ENCODE measurements at places on chromosomes 7 and 10.

- DNase-seq: no peak
Observed at GRCh38 chr10:118047880-118048279, 1.1 kb upstream of the RAB11FIP2 start.

DNA sequence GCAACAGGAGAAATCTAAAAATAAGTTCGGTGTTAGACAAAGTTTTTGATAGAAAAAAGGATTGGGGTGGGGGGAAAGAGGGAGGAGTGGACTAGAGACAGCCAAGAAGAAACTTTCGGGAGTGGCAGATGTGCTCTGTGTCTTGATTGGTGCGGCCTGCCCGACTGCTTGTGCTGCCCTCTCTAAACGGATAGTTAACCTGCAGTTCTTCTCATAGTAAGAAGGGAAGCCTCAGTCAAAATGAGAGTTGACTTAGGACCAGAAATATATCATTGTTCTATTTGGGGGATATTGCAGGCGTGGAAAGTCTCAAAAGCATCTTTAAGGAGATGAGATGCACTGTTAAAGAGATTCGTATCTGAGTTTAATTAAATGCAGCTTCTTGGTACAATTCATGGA lies 39.3 kb downstream of the UBE3C start:
- DNase-seq: no peak

DNA sequence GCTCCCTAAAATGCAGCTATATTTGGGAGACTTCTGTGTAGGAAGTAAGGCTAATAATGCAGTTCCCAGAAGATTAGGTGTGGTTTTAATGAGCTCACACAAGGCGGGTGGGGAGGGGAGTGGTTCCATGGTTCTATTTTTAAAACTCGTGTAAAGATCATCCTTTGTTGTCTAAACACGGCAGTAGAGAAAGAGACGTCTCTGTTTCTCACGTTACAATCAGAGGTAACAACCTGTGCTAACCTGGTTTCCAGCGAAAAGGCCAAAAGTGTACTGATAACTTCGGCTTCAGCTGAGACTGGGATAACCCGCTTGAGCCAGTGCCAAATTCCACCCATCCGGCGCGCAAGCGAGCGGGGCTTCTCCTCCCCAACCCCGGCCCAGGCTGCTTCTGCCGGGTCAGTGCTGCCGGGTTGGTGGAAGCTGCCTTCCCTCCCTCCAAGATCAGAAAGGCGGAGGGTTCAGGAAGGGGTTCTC lies 2.5 kb upstream of the MAP3K8 start:
- no peak for DNase-seq

DNA sequence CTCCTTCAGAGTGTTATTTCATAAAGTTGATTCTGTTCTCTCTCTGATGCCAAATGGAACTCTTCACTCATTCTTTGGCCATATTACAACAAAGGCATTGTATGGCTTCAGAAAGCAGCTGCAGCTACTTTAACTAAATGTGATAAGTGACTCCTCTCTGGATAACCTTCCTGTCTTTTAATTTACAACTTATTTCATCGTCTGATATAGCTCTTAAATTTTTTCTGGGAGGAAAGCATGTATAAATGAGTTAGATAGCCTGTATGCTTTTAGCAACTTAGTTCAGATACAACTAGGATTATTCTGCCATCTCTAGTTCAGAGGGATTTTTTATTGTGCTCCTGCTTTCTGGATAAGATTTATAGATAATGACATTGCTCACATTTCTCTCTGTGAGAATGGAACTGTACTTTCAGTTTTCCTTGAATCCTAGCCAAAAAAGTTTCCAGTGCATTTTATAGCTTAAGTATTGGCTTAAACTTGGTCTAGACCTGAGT lies 57.5 kb downstream of the KLHDC10 start:
- DNase-seq: no peak

GRCh38 chr7:75727881-75728593 lies 10.7 kb downstream of the HIP1 start:
- DNase-seq: no peak

DNA sequence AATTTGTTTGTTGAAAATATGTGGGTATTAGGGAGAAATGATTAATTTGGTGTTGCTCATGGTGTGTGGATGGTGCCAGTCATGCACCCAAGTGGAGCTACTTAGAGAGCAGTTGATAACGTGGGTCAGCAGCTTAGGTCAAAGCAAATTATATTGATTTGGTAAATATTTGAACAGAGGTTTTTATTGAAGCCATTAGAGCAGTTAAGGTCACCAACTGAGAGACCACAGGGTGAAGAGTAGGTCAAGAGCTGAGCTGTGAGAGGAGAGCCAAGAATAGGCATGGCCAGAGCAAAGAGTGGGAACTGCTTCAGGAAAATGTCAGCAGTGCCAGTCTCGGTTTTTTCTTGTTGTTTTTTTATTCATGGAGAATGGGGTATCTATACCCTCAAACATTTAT lies 97.9 kb downstream of the TMEM168 start:
- DNase-seq: no peak

- DNase-seq: no peak
Observed at GRCh38 chr7:82345886-82346285, 97.7 kb downstream of the CACNA2D1 start.

GRCh38 chr10:106147021-106147420 lies 1017.5 kb downstream of the SORCS1 start:
- no peak for DNase-seq

DNA sequence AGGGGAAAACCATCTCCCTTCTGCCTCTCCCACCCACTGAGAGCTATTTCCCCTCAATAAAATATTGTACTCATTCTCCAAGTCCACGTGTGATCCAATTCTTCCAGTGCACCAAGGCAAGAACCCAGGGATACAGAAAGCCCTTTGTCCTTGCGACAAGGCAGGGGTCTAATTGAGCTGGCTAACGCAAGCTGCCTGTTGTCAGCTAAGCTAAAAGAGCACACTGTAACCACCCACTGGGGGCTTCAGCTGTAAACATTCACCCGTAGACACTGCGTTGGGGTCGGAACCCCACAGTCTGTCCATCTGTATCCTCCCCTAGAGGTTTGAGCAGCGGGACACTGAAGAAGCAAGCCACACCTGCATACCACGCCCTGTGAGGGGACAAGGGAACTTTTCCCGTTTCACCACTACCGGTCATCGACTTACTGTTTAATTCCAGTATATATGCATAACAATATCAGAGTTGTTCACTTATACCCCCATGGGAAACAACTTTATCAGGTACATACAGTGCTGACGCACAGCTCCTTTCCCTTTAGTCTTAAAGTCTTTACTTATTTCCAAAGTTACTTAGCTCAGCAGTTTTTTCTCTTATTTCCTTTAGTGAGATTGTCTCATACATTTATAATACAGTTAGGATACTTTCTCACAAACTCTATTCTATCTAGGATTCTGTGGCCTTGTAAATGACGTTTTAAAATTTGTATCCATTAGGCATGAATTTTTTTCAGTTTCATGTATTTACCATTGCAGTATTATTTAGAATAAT lies 721.6 kb downstream of the ANKRD7 start:
- DNase-seq: no peak

DNA sequence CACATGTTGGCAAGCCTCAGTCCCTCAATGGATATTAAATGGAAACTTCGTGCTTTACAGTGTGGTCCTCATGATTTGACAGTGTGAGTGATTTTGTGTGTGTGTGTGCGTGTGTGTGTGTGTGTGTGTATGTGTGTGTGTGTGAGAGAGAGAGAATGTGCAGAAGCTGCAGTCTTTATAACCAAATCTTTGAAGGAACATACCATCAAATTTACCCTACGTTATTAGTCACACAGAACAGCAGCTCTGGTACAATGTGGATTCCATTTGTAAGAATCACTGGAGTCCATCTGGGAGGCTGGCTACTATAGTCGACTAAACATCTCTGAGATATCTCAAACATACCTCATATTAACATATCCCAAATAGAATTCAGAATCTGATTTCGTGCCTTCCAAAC lies 928.0 kb upstream of the POT1 start:
- no peak for DNase-seq

DNA sequence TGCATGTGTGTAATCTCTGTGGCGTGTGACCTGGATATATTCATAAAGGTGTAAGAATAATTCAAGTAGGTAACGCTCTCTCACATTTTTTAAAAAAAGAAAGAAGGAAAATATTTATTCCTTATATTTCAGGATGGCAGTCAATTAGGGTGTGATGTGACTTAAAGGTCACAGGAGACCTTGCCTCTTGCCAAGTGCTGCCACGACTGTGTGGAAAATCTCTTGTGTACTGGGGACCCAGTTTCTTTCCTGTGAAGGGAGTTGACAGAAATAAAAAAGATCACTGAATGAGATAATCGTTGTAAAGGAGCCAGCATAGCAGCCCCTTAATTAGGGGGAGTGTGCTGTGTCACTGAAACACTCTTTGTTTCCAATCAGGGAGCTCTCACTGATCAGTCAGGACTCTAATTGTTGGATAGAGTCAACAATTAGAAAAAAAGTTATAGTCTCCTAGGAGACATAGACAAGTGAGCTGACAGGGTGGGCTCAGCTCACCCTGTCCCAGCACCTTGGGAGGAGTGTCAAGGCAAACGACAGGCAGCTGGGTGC lies 31.1 kb downstream of the PTPRE start:
- no peak for DNase-seq

GRCh38 chr10:64394744-64395143 lies 873.5 kb downstream of the REEP3 start:
- no peak for DNase-seq

- DNase-seq: no peak
Observed at GRCh38 chr7:95549818-95550529, 46.3 kb downstream of the PDK4 start.

GRCh38 chr7:1290026-1290678 lies 57.5 kb downstream of the UNCX start:
- DNase-seq: no peak

DNA sequence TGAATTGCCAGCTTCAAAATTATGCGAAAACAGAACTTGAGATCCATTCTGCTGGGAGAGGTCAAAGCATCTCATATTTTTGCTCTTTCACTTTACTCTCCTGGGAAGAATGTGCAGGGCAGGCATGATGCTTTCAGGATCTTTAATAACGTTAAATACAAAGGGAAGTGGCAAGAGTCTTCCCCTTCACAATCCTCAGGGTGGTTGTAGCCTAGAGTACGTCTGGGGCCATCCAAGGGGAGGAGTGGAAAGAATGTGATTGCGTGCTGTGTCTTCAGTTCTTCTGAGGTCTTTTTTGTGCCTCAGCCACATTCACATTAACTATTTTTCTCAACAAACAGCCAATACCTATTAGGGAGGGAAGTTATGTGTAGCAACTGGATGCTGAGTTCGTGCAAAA lies 207.3 kb downstream of the HGF start:
- no peak for DNase-seq

GRCh38 chr10:33719005-33719703 lies 384.7 kb upstream of the NRP1 start:
- no peak for DNase-seq

DNA sequence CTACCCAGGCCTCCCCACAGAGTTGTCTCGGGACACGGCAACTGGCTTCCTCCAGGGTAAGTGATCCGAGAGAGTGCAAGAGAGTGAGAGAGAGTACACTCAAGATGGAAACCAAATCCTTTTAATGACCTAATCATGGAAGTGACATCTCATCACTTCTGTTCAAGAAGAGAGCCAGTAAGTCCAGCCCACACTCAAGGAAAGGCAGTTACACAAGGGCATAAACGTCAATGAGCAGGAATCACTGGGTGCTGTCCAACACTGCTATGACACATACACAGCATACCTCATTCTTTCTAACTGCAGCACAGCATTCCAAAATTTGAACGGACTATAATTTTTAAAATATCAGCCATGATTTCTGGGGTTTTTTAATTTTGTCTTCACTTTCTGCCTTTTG lies 29.3 kb upstream of the OSBPL3 start:
- no peak for DNase-seq

DNA sequence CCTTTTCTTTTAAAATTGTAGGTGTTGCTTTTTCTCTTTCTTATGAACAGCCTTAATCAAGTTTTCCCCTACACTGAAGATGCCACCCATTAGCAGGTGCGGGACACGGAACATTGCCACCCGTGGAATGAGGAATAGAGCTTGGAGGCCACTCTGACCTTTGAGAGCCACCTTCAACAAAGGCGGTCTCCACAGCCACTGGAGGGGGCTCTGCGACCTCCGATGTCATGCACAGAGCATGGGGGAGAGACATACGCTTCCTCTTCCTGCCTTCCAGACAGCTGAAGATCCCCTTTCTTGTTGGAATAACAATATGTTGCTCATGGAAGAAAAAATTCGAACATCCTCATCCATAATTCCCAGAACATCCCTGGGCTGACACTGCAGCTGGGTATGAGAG lies 39.1 kb downstream of the ADARB2 start:
- DNase-seq: no peak

GRCh38 chr10:119595134-119595675 lies 1.6 kb downstream of the TIAL1 start:
- no peak for DNase-seq

DNA sequence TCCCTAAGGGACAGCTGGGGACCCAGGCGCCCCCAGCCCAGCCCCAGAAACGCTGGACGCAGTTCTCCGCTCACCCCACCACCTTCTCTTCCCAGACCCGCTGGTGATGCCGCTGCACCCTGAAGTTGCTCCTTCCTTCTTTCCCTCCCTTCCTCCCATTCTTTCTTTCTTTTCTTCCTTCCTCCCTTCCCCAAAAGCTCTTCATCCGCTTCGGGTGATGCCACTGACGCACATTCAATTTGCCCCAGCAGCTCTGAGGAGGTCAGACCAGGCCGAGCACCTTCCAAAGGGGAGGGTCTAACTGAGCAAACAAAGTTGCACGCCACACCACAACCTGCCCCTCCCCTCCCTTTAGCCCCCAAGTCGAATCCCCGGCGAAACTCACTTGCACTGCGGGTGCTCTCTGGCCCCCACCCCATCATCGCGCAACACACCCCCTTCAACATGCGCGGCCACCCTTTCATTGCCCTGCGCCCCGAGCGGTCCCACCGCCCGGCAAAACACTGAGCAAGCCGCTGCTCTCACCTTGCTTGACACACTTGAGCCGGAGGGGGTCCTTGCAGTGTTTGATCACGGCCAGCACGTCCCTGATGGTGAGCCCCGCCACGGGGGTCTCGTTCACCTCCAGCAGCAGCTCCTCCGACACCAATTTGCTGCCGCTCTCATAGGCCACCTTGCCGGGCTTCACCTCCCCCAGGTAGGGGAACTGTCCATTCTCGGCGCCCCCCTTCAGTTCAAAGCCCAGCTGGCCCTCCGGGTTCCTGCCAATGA lies 787 bp downstream of the MAGI2 start:
- DNase-seq: no peak

DNA sequence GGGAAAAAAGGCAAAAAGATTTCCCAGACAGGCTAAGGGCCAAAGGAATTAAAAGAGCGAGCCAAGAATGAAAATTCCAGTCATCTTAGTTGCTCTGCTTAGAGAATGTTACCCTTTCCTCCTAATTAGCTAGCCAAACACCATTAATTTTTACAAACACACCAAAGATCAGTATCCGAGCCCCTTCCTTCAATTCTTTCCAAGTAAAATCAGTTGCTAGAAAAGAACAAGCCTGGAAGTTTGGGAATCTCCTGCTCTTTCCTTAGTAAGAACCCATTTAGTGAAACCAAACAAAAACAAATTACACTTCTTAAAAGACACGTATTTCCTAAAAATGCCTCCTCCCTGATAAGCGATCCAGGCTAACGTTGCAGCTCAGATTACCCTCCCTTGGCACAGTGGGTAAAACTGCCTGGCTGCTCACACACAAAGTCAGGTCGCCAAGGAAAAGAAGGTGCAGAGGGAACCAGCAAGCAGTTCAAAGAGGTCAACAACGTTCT lies 57.1 kb upstream of the ABLIM1 start:
- no peak for DNase-seq

- DNase-seq: no peak
Observed at GRCh38 chr7:2517678-2518507, 1.7 kb upstream of the LFNG start.

All from stimulated activated CD8-positive, alpha-beta memory T cell treated with anti-CD3 and anti-CD28 coated beads, Interleukin-7, amount 100 ng/mL, for 1 hour (primary cell).